ENCODE measurements at places on chromosomes 3 and 15.

DNA sequence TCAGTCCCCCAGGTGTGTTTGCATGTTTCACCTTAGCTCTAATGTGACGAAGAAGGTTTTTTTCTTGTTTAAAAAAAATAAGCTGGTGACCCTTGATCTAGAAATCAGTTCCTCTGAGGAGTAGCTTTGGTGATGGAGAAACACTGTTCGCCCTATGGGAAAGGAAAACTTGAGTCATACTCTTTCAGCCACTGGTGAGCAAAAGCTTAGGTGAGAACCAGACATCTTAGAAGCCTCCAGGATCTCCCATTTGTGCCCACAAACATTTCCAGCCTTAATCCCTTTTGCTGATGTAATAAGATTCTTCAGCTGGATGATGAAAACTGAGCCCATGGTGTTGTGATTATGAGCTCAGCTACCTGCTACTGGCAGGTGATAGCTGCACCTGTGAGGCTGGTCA is 37.8 kb downstream of the SLC27A2 start:
- DNase-seq: no peak

DNA sequence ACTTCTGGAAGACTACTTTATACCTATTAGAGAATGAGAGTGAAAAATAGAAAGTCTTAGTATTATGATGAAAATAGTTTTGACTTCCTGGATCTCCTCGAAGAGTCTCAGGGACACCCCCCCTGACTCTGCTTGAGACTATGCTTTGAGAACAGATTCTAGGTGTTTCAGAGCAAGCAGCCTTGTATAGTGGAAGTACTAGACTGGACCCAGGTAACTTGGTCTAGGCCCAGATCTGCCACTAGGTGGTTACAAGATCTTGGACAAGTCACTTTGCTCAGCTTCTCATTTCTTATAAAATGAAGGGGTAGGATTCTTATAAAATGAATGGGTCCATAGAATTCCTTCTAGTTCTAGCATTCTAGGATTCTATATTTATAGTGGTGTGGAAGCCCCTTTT is 9.1 kb downstream of the ABHD5 start:
- no peak for DNase-seq

DNA sequence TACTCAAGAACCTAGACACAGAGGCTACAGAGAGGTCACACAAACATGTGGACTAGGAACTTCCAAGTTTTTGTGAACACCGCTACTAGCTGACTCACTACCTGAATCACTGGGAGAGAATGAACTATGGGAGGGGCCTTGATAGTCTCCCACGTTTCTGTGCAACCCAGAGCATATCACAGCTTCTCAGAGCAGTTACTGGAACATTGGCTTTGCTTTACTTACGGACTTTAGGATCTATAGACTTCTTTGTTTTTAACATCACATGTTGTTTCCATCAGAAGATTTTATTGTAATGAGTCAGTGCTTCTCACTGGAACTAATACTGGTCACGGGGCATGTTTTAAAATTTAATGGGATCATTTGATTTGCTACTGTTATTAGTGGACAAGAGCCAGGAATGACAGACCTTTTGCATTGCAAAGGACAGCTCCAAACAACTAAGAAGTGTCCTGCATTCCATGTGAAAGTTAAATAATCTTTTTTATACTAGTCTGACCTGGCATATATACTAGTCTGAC is 35.6 kb downstream of the RTP4 start:
- DNase-seq: no peak

DNA sequence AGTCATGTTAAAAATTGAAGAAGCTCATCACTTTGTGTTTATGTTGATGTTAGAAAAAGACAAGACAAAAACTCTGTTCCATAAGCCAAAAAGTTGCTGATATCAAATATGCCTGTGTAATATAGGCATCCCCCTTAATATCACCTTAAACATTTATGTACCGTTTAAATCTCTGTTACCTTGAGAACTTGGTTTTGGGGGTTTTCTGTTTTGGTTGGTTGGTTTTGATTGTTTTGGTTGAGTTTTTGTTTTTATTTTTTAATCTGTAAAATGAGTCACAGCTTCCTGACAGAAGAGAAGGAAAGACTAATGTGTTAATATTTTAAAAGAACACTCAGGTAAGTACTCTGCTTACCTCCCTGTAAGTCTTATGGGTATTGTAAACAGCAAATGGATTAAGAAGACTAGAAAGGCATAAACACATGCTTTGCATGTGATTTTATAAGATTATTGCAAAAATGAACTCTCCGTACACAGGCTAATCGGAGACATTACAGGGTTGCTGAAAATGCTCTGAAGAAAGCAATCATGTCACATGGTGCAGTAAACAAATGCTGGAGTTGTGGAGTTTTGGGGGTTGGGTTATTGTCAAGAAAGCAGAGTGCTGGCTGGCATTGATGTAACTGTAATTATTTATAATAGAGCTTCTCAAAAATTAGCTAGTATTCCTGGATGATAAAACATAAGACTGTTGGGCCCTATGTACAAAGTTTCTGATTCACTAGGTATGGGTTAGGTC is 69.5 kb upstream of the MBNL1 start:
- no peak for DNase-seq

- DNase-seq: no peak
These were observed 595.2 kb upstream of the TBL1XR1 start for GRCh38 chr3:177792311-177793030.

GRCh38 chr15:40251486-40252140 is 12.8 kb downstream of the PAK6 start:
- DNase-seq: no peak

DNA sequence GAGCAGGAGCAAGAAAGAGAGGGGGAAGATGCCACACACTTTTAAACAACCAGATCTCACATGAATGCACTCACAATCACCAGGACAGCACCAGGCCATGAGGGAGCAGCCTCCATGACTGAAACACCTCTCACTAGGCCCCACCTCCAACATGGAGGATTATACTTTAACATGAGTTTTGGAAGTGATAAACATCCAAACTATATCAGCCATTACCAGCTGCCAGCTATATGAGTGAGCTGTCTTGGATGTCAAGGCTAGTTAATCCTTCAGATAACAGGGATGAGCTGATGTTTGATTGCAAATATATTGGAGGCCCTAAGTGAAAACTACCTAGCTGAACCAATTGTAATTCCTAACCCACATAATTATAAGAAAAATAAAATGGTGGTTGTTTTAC is 108.4 kb upstream of the DCBLD2 start:
- DNase-seq: no peak

- DNase-seq: no peak
These were observed 8.1 kb downstream of the FAM131A start for GRCh38 chr3:184345317-184346144.

DNA sequence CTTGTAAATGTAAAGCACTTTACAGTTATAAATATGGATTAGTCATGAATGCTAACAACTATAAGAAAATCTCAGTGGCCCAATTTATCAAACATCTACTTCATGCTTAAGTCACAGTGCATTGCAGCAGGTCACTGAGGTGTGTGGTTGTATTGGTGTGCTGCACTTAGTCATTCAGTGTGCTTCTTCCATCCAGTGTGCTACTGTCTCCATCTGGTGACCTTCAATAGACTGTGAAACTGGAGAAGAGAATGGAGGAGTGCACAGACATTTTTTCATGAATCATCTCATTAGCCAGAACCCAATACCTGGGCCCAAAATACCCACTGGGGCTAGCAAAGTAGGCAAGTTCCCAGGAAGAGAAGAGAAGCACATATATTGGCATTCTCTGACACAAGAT is 199.6 kb downstream of the SHOX2 start:
- no peak for DNase-seq

DNA sequence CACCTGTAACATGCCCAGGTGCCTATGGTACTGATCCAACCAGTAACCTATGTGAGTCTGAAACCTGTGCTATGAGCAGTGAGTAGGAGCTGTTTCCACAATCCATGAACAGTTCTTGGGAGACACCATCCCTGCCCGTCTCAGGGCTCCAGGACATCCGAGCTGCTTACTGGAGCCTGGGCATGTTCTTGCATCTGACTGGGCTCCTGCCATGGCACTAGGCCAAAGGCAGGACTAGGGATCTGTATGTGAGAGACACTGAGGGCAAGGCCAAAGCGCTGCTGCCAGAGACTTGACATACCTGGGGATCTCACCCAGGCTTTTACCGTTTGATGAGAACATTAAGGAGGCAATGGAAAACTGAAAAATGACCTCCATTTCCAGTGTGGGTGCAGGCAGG is 59.8 kb downstream of the WDR76 start:
- DNase-seq: no peak

- DNase-seq: no peak
These were observed 195.2 kb upstream of the MME start for GRCh38 chr3:154884952-154885351.

DNA sequence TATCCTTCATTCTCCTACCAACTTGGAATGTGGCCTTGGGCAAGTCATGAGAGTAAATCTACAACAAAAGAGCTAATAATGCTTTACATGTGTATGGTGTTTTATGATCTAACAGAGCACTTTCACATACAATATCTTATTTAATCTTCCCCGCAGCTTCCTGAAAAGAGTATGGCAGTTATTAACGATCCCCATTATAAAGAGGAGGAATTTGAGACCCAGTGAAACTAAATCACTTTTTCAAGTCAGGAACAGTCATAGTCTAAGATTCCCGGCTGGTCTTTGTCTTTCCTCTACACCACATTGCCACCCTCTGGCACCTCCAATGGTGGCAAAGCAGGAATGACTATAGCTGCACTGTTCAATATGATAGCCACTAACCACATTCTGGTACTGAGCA is 69.7 kb upstream of the CMSS1 start:
- DNase-seq: no peak

DNA sequence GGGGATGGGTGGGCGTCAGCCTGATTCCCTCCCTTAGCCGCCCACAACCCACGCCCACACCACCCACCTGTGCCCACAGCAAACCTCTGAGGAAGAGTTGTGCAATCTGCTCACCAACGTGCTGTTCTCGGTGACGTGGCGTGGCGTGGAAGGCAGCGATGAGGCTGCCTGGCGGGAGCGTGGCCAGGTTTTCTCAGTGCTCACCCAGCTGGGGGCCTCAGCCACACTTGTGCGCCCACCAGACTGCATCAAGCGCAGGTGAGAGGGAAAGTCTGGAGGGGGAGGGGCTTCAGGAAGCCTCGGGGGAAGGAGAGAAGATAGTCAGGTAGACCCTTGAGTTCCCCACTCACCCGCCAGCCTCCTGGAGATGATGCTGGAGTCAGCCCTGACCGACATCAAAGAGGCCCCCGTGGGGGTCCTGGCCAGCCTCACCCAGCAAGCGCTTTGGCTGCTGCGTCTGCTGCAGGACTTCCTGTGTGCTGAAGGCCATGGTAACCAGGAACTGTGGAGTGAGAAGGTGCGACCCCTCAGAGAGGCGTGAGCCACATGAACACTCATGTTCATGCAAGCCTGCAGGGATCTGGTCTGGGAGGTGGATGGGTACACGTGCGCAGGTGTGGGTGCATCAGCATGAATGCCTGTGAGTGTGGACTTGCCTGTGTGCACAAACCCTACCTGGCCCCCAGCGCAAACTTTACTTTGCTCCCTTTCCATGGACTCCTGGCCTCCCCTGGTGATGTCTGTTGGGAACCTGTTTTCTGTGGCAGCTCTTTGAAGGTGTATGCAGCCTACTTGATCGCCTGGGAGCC is 21.7 kb downstream of the NBEAL2 start:
- DNase-seq: no peak

DNA sequence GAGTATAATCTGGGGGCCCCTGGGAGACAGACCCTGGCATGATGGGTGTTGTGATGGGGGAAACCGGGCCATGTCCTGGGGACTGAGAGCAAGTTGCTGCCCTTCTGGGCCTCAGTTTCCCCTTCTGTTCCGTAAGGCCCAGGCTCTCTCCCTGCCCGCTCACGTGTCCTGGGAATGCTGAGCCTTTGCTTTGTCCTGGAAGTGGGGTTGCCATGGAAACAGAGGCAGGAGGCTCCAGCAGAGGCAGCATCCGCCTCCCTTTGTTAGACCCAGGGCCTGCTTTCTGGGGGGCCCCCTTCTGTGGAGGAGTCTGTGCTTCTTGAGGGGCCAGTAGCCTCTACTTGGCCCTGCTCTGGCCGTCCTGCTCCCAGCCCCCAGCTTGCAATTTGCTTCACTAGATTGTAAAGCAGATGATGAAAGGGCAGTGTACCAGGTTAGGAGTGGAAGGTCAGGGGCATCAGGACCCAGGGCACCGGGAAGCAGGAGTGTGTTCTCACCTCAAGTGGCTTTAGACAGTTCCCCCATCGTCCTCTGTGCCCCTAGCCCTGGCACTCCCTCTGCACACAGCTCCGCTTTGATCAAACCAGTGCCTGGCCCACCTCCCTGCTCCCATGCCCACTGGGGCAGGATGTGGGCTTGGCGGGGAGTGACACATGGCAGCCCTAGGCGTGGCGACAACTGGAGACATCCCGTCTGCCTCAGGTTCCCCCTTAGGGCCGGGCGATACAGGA is 105.6 kb downstream of the FBLN2 start:
- peak; percentile 43 for DNase-seq

DNA sequence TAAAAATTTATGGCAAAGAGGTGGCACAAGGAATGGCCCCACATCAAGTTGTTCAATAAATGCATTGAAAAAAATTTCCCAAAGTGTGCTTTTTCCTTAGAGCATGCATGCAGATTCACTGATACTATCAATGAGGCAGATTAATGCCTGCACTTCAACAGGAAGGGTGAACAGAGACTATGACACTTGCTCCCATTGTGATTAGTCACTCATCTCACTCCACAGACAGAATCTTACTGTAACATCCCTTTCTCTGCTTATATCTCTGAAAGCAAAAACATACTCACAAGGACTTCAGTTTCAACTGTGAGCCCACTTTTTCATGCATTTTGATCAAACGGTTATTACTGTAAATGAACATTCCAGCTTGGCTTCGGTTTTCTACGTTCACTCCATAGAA is 60.9 kb downstream of the MORC1 start:
- DNase-seq: no peak

- no peak for DNase-seq
These were observed 29.5 kb downstream of the NANOGP8 start for GRCh38 chr15:35055416-35056105.

- DNase-seq: no peak
These were observed 60.0 kb downstream of the PLOD2 start for GRCh38 chr3:146100825-146101444.

DNA sequence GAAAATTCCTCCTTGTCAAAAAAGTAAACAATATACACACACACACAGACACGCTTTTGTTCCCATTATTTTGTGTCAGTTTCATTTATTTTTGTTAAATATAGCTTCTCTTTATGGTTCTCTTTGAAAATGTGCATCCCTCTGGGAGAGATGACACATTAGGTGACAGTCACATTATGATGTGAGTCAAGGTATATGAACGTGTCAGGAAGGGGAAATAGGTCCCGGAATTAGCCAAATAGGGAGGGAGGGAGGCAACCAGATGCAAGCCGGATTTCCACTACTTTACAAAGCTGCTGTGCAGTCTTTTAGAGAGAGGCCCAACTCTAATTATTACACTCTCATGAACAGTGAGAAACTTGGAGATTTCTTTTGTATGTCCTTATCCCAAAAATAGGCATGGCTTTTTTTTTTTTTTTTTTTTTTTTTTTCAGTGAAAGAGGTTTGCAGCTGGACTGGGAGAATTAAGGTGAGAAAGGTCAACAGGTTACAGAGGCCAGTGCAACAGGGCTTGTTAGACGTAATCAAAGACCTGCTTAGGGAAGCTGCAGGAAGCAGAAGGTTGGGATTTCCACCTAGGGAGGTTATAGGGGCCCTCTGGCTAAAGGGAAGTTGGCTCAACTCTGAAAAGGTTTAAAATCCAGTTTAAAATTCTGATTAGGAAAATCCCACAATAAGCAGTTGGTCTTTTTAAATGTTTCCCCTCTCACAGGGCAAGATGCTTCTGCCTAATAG is 240.5 kb upstream of the UBE2E1 start:
- DNase-seq: no peak

- no peak for DNase-seq
These were observed 430.7 kb upstream of the CBLB start for GRCh38 chr3:106299300-106300098.

- DNase-seq: no peak
These were observed 7.2 kb downstream of the LIPC start for GRCh38 chr15:58438956-58439355.

All from activated naive CD8-positive, alpha-beta T cell treated with anti-CD3 and anti-CD28 coated beads, Interleukin-2, amount 50 U/mL, for 24 hours (primary cell).